ENCODE measurements at places on chromosomes 1 and 21.

DNA sequence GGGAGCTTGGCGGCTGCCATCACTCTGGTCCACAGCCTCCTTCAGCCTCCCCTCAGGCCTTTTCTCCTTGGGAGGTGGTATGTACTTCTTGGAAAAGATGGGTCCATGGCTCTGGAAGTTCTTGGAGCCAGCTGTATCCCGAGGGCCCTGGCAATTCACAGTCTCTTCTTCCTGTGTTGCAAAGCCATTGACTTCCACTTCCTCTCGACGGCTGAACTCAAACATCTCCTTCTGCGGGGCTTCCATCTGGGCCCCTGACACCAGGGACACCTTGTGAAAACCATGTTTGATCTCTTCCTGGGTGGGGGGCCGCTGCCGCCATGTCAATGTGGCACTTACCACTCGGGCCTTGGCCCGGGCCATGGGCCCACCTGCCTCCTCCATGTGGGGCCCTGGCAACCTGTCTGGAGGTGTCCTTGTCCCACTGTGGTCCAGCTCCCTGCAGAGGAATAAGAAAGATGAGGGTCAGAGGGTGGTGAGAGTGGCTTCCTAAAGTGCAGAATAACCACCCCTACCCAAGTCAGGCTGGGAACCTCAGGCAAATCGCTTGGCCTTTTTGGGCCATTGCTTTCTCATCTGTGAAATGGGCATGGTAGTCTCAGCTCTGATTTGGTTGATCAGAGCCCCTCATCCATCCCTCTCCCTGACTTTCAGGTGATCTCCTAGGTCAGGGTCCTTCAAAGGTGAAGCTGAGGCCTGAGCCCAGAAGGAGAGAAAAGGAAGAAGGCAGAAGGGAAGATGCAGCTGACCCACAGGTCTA lies 7.5 kb downstream of the CRYBG2 start:
- no peak for DNase-seq

DNA sequence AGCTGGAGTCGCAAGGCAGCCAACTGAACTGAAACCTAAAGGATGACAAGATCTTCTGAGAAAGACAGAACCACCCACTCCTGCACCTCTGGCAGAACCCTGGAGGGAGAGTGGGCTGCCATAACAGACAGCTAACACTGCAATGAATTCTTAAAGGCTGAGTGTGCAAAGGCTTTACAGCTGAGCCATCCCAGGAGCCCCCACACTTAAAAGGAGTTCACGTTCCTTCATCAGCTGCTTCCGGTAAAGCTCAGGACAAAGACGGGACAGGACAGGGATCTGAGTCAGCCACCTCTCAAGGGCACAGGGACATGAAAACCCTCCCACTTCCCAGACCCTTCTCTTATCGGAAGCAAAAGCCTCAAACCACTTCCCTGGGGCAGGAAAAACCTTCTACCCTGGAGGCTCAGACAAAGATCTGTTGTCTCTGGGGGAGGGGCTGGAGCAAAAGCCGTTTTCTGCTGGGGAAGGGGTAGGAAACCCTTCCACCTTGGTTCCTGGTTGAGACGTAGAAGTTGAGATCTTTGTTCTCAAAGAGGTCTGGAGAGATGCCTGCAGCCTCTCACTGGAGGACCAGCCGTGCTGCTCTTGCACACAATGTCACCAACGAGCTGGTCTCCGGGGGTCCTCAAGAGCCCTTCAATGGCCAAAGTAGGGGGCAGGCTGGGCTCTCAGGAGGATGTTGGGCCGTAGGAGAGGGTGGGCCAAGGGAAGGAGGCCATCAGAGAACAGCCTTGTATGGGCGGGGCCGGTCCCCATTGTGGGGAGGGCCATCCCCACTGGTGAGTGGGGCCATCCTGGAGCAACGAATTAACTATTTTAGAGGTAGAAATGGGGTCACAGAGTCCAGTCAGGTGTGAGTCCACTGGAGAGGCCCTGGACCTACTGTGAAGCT lies 452.4 kb downstream of the PTPRU start:
- DNase-seq: no peak

DNA sequence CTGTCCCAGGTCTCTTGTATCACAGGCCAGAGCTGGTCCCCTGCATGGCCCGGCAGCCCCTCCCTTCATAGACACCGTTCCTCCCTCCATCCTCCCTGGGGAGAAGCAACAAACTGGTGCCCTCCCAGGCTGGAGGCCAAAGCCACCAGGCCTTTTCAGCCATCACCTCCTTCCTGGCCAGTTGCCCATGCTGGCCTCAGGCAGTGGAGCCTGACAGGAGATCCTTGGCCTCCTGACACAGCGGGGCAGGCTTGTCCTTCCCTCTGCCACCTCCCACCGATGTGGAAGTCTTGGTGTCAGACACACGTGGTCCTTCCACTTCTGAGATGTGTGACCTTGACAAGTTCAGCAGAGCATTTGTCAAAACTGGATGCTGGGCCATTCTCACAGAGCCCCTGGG lies 206.0 kb downstream of the HIVEP3 start:
- no peak for DNase-seq

- peak; percentile 10 for DNase-seq
Observed at GRCh38 chr1:246110343-246111219, 396.5 kb downstream of the SMYD3 start.

- no peak for DNase-seq
Observed at GRCh38 chr1:100869996-100870395, 24.6 kb downstream of the EXTL2 start.

DNA sequence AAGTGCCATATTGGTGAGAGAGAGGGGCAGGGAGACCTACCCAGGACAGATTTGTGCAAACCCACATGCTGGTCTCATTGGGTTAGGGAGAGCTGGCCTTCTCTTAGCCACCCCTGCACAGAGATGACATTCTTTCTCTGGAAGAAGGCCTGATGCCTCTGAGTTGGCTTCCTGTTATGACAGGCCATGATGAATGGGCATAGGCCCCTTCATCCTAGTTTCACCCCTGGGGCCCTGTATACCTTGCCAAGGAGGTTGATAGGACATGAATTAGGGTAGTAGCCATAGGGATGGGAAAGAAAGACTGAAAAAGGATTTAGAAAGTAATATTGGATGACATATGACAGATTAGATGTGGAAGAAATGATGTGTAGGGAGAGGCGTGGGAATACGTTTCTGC lies 46.6 kb downstream of the TENT5C start:
- no peak for DNase-seq

GRCh38 chr1:10667861-10668761 lies 128.3 kb downstream of the CASZ1 start:
- DNase-seq: peak; percentile 28

GRCh38 chr1:18938707-18939070 lies 17.8 kb downstream of the IFFO2 start:
- no peak for DNase-seq

GRCh38 chr1:156485984-156486383 lies 14.6 kb downstream of the MEF2D start:
- DNase-seq: no peak

DNA sequence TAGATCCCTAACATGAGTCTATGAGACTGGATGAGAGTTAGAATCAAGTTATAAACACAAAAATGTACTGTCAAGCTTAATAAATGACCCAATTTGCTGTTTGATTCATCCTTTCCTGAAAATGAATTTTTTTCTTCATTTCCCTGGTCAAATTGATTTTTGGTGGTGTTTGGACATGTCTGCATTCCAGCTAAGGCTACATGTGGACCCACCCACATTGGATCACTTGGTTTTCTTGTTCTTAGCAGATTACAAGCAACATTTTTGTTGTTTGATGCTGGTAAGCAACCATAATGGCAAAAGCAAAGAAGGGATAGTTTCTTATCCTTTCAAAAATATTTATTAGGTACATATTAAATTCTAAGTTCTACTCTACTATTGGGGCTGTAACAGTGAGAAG lies 181.1 kb downstream of the NEK7 start:
- DNase-seq: no peak

DNA sequence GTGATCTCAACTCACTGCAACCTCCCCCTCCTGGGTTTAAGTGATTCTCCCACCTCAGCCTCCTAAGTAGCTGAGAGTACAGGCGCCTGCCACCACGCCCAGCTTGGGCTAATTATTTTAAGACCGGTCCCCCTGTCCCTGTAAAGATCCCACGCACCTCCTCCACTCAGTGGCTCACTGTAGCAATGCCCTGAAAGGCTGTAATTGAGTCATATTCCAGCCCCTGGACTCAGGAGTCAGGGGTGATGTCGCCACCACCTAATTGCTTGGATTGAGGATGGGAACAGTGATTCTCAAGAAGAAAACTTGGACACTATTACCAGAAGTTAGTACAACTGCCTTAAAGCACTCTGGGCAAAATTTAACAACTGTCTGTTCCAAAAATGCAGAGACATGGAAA lies 3.1 kb upstream of the EDARADD start:
- DNase-seq: no peak

DNA sequence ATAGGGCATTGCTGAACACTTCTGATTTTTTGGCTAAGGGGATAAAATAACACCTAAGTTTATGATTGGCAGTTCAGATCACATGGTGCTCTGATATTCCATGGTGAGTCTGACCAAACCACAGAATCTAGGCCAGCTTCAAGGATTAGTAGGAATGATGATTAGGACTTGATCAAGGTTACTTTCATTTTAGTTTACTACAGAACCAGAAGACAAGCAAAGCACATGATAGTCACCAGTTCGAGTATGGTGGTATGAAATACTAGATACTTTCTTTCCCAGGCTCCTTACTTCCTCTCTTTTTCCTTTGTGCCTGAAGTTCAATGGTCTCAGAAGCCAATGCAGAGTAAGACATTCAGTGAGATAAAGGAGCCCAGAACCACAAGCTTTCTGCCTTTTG lies 26.6 kb downstream of the S100A10 start:
- DNase-seq: no peak

GRCh38 chr1:162939035-162939434 lies 78.1 kb upstream of the CCDC190 start:
- DNase-seq: no peak

DNA sequence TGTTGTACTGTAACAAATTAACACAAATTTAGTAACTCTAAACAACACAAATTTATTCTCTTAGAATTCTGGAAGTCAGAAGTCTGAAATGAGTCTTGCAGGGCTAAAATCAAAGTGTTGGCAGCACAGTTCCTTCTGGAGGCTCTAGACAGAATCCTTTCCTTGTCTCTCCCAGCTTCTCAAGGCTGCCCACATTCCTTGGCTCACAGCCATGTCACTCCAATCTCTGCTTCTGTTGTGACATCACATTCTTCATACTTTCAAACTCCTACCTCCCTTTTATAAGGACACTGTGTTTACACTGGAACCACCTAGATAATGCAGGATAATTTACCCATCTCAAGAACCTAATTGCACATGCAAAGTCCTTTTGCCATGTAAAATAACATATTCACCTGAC lies 225.0 kb upstream of the PRMT6 start:
- DNase-seq: no peak

GRCh38 chr1:83929184-83929583 lies 69.7 kb downstream of the TTLL7 start:
- no peak for DNase-seq

DNA sequence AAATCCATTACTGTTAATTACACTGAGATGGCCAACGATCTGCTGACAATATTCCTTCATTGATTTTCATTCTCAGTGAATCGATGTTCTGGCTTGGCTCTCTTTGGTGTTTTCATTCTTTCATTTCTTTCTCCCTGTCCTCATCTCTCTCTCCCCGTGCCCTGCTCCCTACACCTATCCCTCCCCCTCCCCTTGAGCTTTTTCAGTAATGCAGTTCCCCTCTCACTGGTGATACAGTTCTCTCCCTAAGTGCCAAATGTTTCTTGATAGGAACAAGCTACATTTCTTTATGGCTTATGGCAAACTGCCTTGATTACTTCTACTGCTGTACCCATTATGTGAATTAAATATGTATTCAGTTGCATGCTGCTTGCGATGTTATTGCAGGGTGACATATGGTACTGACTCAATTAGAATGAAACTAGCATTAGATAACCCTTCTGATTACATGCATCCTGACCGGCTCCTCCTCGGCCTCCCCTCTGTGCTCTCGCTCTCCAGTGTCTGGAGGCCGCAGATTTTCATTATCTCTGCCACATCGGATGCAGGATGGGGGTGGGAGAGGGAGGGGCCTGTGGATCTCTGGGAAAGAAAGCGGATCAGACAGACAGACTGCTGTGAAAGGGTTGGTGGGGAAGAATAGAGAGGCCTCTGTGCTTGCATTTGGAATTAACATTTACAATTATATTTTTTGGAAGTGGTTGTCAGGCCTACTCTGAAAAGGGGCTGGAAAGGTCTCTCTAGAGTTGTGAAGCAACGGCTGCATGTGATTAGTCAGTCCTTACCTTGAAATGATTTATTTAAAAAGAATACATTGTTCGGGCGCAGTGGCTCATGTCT lies 130.9 kb downstream of the PBX1 start:
- DNase-seq: no peak

DNA sequence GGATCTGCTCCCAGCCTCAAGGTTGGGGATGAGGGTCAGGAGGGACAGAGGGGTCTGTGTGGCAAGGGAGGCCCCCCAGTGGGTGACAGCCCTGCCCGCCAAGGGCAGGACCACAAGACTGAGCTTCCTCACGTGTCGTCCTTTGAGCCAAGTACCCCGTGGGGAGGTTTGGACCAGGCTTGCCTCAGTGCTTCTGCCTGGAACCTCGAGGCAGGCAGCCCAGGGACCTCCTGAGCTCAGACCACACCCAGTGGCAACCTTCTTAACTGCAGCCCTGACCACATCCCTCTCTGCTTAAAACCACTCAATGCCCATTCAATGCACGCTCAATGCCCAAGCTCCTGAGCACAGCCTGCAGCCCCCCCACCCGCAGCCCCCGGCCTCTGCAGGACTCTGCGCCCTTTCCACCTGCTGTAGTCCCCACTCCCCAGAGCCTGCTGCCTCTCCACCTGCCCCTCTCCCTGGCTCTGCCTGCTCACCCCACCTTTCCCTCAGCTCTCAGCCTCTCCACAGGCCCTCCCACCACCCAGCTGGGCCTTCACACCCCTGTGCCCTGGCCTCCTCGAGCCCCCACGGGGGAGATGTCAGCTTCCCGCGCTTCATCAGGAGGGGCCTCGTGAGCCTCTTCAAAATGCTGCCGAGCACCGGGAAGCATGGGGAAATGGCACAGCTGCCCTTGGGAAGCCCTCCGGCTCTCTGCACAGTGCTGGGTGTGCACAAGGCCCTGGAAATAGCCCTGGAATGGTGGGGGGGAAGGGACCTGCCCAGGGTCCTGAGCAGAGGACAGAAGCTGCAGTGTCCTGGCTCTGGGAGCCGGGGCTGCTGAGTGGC lies 129.3 kb upstream of the VAMP3 start:
- DNase-seq: no peak

- no peak for DNase-seq
Observed at GRCh38 chr1:2316451-2316961, 74.8 kb downstream of the MORN1 start.

- no peak for DNase-seq
Observed at GRCh38 chr1:22380024-22380785, 71.4 kb upstream of the ZBTB40 start.

DNA sequence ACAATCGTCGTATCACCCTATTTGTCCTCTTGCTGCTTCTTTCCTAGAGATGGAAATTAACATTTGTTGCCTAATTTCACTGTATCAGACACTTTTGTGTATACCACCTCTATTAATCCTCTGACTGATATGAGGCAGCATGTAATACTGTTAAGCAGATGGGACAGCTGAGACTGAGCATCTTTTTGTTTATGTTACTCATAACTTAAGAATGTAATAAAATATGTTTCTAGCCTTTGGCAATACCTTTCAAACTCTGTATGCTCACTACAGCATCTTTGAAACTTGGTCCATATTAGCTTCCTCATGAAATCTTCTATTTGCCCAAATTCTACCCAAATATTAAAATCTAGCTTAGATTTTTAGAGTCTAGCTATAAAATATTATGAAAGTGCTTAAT lies 2.3 kb downstream of the OR14K1 start:
- no peak for DNase-seq

All from NAMALWA (cell line).